H7 (cell line): ENCODE measurements at places on chromosomes 7 and 10.

- no peak for DNase-seq
Observed at GRCh38 chr10:78331391-78331922, 297.8 kb downstream of the RPS24 start.

DNA sequence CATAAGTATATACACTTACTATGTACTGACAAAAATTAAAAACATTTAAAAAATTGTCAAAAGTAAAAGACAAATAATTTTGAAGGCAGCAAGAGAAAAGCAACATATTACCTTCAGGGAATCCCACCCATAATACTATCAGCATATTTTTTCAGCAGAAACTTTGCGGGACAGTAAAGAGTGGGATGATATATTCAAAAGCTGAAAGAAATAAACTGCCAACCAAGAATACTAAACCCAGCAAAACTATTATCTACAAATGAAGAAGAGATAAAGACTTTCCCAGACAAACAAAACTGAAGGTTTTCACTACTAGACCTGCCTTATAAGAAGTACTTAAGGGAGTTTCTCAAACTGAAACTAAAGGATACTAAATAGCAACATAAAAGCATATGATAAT lies 257.9 kb downstream of the TCF7L2 start:
- no peak for DNase-seq

- no peak for DNase-seq
Observed at GRCh38 chr7:18845700-18846099, 271.7 kb downstream of the TWIST1 start.

- no peak for DNase-seq
Observed at GRCh38 chr10:60769406-60769805, 8.9 kb upstream of the CDK1 start.

DNA sequence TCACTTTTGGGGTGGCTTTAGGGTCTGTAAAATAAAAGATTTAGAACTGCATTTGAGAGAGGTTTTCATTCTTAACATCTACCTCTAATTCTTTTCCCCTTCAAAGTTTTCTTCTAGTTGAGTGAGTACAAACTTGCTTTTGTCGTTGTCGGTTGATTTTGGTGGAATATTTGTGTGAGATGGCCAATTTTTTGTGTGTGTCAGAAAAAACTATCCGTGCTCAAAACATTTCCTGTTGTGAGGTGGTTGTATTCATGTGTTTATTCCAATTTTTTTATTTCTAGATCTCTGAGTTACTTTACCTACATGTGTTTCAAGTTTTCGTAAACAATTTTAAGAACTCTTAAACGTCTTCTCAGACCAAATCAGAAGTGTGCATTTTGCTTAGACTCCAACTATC lies 1.6 kb downstream of the AHR start:
- no peak for DNase-seq

DNA sequence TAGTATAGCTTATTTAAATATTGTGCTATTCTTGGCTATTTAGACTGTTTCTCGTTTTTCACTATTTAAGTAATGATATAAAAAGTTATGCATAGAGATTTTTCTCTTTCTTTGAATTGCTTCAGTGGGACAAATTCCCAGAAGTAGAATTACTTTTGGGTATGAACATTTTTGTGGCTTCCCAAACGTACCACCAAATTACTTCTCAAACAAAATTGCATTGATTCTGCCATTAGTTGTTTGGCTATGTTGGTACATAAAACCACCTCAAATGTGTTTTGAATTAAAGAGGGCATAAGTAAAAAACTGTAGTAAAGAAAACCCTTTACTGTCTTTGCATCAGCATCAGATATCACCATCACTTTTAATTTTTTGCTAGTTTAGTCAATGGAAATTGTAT lies 31.0 kb downstream of the AKR1B1 start:
- no peak for DNase-seq

DNA sequence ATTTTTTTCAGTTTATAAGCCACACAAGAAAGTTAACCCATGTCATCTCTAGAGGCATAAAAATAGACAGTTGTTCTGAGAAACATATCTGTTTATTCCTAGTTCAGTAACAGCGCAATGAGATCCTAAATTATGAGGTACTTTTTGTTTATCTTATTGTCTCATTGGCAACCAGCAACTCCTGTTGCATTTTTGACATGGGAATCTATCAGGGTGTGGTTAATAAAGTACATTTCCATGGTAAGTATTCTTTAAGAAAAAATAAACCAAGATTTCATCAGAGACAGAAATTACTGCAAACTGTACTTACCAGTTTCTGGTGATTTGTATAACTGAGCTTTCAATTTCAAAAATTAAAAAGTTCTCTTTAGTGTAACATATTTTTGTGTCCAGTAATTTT lies 9.0 kb downstream of the FAS start:
- DNase-seq: no peak
